Suppressor macrophage treated with lipopolysaccharide for 4 hours (primary cell): ENCODE measurements at places on chromosomes 1 and 21.

GRCh38 chr1:10451287-10451686 lies 1.5 kb downstream of the CORT start:
- no peak for DNase-seq

GRCh38 chr21:38806153-38806941 lies 618 bp downstream of the ETS2 start:
- DNase-seq = peak; percentile 42

- DNase-seq = no peak
Observed at GRCh38 chr1:4307468-4307845, 347.0 kb upstream of the AJAP1 start.

DNA sequence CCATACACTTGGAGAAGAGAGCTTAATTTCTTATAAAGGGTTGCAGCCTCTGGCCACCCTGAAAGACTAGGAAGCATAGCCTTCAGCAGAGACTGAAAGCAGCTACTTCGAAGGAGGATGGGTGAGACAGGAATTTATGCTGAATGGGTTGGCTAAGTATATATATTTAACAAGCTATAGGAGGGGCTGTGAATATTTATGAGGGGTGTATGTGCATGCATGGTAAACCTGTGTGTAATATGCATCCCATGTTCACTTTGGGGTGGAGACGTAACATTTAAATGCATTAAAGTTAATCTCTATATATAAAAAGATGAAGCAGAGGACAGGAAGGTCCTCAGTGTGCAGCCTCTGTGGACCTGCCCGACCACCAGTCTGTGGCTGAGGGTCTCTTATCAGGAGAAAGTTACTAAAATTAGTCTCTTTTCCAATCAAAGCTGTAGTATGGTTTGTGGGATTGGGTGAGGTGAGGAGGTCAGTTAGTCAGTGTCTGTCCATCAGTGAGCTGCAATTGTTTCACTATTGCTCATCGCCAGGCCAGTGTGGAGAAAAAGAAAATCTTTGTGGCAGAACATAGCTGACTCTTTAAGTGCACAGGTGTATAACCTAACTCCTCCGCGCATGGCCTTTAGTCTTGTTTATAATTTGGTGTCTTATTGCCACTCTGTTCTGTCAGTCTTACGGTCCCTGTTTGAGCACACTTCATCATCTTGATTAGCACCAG lies 35.4 kb upstream of the DSCAM start:
- DNase-seq = no peak

- DNase-seq = no peak
Observed at GRCh38 chr1:24003331-24003972, 23.3 kb upstream of the SRSF10 start.

DNA sequence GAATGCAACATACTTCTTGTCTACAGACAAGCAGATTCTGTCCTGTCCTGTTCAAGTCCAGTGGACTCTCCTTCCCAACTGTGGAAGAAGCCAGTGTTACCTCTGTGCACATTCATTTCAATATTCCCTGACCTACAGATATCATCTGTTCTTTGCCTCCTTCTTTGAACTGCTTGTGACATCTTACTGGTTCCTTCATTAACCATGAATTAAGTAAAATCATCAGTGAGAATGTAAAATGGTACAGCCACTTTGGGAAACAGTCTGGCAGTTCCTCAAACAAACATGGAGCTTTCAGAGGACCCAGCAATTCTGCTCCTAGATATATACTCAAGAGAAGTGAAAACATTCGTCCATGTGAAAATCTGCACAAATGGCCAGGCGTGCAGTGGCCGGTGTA lies 6.8 kb downstream of the SRARP start:
- no peak for DNase-seq

GRCh38 chr1:182842265-182842664 lies 3.1 kb downstream of the DHX9 start:
- DNase-seq = no peak

- DNase-seq = no peak
Observed at GRCh38 chr1:173418107-173418985, 58.8 kb upstream of the PRDX6 start.

- DNase-seq = no peak
Observed at GRCh38 chr21:37704751-37705150, 211.5 kb downstream of the KCNJ6 start.

DNA sequence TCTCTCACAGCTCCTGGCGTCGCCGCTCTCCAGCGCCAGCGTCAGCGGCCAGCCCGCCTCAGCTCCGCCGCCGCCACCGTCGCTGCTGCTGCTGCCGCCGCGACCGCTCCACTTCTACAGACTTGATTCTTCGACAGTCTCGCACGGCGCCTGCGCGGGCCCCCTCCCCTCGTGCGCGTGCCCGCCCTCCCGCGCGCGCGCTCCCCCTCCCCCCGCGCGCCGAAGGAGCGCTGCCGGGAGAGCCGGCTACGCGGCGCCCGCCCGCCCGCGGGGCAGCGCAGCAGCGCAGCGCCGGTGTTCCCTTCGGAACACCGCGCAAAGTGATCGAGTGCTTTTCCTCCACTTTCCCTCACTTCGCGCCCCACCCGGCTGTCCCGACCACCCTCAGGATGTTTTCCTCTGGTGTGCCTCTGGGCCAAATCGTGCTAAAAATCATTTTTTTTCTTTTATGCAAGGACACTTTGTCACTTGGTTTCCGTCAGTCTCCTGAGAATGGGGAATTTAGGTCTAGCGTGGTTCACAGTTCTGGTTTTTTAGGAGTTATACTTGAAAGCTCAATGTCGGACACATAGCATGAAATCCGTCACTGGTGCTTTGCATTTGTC lies at the start of gene IRF2BP2:
Gene IRF2BP2, minus strand, starts transcription at position 118 of the 605 bp plus-strand sequence. CDS start 684 bp downstream, outside the sequence.
- peak; percentile 86 for DNase-seq

DNA sequence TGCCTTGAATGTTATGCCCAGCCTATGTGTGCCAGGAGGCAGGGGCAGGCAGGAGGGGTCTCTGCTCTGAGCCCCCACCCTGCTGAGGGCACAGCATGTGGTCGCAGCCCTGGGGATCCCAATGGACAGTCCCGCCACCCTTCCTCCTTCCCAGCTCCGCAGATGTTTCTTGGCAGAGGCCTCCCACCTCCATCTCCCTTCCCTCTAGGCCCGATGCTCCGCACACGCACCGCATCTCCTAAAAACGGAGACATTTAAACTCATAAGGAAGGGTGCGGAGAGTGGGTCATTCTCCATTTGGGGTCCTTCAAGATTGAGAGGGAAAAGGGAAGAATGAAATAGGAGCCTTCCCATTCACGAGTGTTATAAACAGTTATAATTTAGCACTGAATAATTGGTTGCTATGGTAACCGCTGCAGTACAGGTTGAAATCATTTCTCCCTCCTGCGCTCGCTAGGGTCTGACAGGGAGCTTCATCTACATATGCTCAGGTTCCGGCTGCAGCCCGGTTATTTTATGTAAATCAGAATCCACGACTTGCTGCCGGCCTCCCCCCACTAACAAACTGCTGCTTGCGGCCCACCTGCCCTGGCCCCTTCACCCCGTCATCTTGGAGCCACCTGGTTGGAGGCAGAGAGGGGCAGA lies 16.0 kb downstream of the CHD5 start:
- DNase-seq = no peak

DNA sequence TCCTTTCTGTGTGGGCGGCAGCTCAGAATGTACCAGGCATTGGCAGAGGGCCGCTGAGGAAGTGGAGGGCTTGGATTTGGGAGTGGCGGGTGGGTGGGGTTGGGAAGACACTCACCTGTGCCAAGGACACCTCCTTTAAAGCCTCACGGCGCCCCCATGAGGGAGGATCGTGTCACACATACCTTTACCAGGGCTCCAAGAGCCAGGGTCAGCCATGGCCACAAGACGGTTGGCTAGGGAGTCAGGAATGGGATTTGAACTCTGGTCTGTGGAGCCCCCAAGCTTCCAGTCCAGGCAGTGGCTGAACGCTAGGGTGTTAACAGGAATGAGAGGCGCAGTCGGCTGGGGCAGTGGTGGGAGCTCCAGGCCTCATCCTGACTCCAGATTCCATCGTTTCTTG lies 4.6 kb downstream of the NBL1 start:
- no peak for DNase-seq

DNA sequence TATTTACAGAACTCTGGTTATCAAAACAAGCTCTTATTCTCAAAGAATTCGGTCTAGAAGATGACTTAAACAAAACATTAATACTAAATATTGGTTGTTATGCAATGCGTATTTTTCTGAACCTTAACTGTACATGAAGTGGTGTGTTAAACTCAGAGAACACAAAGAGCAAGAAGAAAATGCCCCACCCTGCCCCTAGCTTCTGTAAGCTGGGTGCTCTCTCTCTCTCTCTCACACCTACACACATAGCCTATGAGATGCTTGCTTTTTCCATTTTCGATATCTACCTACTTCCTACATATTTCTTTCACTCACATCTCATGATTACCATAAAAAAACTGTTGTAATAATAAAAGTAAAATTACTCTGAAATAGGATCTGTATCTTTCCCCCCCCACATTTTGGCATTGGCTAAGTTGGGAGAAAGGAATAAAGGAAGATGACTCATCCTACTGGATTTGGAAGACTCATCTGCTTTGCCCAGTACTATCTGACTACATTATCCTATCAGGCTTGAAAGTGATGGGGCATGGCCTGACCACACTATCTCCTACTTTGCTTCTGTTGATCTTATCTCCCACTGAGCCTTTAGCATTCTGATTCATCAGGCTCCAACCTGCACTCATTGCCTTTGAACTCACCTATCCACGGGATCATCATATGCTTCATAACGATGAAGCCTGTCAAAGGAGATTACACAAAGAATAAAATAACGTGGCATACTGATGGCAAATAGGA lies 2.9 kb downstream of the CRYZ start:
- no peak for DNase-seq

DNA sequence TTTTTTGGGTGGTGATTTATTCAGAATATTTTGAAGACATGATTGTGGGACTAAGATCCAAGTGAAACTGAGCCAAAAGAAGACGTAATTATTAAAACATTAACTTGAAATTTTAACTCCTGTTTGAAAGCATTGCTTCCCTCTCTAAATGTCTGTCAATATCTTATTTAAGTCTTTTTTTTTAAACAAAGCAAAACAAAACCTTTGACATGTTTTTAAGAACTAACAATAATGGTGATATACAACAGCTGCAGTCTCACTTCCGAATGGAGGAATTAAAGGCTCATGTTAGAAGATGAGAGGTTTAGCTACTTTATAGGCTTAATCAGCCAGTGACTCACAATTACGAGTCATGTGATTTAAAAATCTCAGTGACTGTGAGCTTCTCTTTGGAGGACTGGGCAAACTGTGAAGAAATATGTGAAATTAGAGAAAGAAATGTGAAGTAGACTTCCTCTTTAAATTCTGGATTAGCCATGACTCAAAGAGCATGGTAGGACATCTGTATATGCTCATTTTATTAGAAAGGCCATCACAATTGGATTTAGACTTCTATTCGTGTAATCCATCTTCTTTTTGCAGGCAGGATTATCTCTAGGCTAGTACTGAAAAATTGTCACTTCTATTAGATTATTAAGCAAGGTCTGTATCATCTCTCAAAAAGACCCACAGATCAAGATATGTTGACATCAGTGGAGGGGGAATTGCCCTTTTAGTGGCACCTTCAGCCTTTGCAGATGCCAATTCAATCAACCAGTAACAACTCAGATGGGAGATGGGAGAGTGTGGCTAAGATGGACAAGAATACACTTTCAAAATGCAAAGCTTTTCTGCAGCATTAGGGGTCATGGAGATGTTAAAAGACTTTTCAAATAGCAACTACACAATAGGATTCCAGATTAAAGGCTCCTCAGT lies 28.7 kb downstream of the KCNA3 start:
- DNase-seq = peak; percentile 95

DNA sequence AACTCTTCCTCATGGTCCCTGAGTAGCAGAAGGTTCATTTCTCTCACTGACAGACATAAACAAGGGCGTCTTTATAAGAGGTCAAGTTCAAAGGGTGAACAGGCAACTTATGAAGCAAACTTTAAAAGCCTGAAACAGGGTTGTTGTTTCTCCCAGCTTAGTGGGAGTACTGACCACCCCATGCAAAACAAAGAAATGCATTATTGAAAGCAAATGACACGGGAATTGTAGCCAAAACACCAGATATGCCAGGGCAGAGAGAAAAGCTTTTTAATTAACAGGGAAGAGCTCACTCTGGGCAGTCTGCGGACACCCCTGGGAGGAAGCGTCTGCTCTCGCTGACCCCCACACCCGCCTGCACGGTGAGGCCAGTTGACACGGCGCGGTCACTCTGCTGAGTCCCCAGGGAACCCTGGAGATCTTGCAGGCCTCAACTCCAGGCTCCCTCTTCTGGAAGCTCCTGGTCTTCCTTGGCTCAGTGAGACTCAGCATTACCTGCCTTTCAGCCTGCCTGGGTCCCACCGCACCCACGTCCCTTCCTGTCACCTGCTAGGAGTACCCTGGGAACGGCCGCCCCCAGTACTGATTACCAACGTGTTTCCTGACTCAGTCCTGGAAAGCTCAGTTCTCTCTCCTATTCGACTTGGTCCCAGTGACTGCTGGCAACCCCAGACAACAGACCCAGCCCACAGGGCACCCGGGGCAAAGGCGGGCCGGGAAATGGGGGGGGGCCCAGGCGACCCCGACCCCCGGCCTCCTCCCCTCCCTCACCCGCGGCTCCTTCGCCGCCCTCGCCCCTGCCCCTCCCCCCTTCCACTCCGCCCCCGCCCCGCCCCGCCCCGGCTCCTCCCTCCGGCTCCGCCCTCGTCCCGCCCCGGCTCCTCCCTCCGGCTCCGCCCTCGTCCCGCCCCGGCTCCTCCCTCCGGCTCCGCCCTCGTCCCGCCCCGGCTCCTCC lies 972 bp downstream of the CFAP410 start:
- no peak for DNase-seq

DNA sequence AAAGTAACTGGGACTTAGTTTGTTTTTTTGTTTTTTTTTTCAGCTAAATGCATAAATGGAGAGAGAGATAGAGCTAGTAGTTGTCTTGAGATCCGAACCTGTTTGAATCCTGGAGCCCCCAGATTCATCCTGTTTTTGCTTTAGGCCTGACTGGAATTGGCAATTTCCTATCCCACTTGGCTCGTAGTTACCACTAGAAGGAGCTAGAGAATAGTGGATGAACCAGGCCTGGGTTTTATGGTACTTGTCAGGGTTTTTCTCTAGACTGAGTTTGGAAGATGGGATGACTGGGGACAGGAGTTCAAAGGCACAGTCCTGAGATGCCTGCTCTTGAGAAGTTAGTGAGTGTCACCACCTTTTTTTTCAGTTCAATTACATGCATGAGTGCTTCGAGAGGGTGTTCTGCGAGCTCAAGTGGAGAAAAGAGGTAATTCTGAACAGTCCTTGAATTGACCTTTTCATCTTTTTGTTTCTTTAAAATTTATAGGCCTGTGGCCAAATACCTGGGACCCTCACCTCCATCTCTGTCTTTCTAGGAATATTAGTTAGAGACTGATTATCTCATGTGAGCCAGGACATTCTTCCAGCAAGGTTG lies 23.4 kb downstream of the CELF3 start:
- peak; percentile 34 for DNase-seq

DNA sequence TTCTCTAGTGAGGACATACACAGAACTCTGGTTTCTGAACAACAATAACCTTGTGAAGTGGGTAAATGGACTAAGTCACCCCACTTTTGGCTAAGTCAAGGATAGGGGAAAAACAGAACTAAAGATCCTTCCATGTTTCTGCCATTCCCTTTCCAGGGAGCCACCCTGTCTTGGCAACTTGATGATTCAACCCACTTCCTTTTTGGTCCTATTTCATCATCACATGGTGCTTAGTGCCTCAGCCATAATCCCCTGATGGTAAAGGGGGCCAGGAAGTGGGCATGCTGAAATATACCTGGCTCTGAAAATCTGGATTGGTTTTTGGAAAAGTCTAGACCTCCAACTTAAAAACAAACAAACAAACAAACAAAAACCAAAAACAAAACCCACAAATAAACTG lies 206.4 kb upstream of the FOXD3 start:
- DNase-seq = peak; percentile 13

GRCh38 chr1:63817152-63817667 lies 43.4 kb downstream of the ROR1 start:
- no peak for DNase-seq

GRCh38 chr1:243562473-243562872 lies 287.6 kb downstream of the AKT3 start:
- DNase-seq = peak; percentile 3
